SK-MEL-5 (cell line): ENCODE measurements at places on chromosomes 12 and 14. TPM values are rescaled to one million over a fixed set of nuclear protein-coding genes. Genes with fewer than 3 reads are reported as not detected.

The HOXC10 gene
- total RNA-seq, result 0.45 and 0.53 TPM in 2 replicates

The SPIC gene
- not detected in 2 replicates for total RNA-seq

The CAPRIN2 gene
- total RNA-seq, result 15.6 and 22.2 TPM in 2 replicates

The TAPBPL gene
- 24.1 and 31.2 TPM in 2 replicates for total RNA-seq

The IFNG-AS1 gene
- total RNA-seq, result not detected in 2 replicates

The HCAR1 gene
- not detected in 2 replicates for total RNA-seq

The CLEC6A gene
- total RNA-seq, result 0.29 TPM in 1 of 2 replicates, not detected in the other

The CIROP gene
- not detected in 2 replicates for total RNA-seq

The SSTR1 gene
- not detected in 2 replicates for total RNA-seq

The GALNT9 gene
- not detected in 2 replicates for total RNA-seq

The ZNF385A gene
- 1.1 and 3.1 TPM in 2 replicates for total RNA-seq

The NEUROD4 gene
- not detected in 2 replicates for total RNA-seq

The OTX2 gene
- total RNA-seq, result not detected in 2 replicates

The MYBPC1 gene
- total RNA-seq, result not detected in 2 replicates

The CARMIL3 gene
- 0.29 and 0.66 TPM in 2 replicates for total RNA-seq

The FAM186B gene
- 0.75 and 0.95 TPM in 2 replicates for total RNA-seq

The ZNF140 gene
- total RNA-seq, result 21.5 and 24.8 TPM in 2 replicates
